ENCODE measurements at places on chromosomes 2 and 18.

- no peak for DNase-seq
These were observed 108.4 kb downstream of the MRO start for GRCh38 chr18:50711386-50711785.

DNA sequence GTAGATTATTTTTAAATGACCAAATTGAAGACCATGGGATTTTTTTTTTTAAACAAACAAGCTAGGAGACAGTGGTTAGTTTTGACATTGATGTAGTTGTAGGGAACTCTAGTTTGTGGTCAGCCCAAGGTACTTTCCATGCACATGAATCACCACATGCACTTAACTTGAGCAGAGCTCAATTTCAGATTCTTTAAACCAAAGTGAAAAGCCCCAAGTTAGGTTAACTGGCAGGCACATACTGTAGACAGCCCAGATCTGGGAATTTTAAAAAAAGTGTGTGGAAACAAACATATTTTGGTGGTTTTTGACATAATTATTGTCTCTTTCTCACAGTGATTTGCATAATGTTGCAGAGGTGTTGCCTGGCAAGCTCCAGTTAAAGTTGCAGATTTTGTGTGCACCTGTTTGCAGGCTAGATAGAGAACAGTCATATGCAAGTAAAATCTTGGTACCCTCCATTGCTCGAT, 88.4 kb downstream of the BCL2L11 start:
- no peak for DNase-seq

GRCh38 chr2:660586-661359, 16.4 kb downstream of the TMEM18 start:
- DNase-seq = no peak

- no peak for DNase-seq
These were observed 208.4 kb upstream of the COL3A1 start for GRCh38 chr2:188765522-188766470.

- DNase-seq = no peak
These were observed 33.0 kb downstream of the GALNT5 start for GRCh38 chr2:157290525-157290924.

DNA sequence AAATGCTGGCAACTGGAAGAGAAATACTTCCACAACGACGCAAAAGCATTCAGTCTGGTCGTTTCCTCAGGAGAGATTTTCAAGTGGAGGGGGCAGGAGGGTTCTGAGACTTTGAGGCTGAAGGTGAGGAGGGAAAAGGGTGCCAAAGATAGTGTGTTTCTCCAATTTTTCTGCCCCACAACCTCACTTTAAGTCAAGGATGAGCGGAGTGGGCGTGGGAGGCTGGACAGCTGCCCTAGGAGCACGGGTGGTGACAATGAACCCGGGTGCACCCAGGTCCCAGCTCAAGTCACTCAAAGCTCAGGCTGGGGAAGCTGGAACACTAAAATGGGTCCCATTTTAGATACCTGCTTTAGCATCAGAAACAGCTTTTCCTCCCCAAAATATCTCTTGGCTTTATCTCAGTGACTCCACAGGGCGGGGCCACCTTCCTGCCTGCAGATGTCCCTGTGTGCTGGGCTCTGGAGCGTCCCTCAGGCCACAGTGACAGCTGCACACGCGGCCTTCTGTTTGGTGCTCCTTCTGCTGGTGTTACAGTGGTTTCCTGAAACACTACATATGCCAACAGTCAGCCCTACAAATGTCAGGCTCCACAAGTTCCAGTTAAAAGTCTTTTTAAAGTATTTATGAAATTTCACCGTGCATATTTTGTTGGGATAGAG, 1.4 kb upstream of the MBP start:
- DNase-seq = no peak

- DNase-seq = no peak
These were observed 328.6 kb downstream of the CNTNAP5 start for GRCh38 chr2:124353656-124354055.

GRCh38 chr2:45543257-45543656, 67.8 kb downstream of the SRBD1 start:
- no peak for DNase-seq

DNA sequence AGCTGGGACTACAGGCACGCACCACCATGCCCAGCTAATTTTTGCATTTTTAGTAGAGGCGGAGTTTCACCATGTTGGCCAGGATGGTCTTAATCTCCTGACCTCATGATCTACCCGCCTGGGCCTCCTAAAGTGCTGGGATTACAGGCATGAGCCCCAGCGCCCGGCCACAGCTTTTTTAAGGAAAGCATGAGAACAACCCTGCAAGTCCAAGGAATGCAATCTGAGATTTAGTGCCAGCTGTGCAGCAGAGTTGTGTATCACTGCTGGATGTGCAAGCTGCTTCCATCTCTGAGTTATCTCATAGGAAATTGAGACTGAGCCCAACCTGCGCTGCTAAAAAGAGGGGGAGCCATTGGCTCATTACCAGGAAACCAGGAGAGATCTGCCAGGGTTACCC, 399.9 kb upstream of the CYRIA start:
- no peak for DNase-seq

DNA sequence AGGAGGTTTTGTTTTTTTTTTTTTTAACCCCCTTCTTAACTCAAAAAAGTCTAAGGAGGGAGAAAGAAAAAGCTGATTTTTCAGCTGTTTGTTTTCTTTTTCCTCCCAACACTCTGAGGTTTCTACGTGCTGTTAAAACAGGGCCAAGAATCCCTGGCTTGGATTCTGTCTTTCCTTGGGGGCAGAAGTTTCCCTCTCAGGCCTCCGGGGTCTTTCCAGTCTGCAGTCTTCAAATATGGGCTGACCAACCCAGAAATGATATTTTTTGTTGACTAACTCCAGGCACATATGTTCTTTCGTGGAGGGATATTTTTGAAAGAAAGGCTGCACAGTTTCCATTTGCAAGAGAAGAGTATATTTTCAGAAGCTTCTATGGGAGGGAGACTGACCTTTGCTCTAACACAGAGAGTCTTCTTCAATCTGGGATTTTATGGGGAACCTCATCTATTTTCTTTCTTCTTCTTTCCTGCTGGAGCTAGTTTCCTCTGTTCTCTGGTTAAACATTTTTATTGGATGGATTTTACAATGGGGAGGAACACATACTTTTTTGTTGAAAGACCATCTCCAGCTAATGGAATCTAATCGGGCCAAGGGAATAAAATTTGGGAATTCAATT, 93.3 kb upstream of the SPRED2 start:
- DNase-seq = no peak

- no peak for DNase-seq
These were observed 433 bp downstream of the SH3RF3 start for GRCh38 chr2:109129356-109129920.

DNA sequence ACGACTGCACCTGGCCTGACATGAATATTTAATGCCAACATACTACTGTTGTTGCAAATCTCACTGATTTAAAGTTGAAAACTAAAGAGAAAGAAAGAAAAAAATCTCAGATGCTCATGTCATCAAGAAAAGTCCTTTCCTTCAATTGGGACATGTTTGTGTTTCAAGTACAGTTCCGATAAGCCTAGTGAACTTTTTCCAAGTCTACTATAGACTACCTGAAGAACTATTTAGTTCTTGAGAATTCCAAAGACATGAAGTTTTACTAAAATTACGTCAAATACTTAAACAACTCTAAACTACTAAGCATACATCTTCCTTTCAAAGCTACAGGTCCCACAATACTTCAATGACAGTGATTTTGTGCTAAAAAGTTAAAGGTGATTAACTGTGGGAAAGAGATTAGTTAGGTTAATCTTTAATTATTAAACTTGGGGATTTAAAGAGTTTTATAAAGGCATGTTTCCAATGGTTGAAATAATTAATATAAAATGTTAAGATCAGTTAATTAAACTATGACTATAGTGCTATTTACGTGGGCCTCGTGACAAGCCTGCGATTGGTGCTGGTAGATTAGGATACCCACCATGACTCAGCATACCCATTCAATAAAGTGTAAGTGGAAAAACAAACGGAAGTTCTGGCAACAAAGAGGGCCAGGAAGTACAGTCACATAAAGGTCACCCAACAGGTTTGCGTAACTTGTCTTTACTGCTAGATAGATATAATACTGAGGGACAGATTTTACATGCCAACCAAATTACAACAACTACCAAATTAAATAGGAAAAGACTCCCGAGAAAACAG, 55.5 kb downstream of the SEPTIN10 start:
- DNase-seq = no peak

DNA sequence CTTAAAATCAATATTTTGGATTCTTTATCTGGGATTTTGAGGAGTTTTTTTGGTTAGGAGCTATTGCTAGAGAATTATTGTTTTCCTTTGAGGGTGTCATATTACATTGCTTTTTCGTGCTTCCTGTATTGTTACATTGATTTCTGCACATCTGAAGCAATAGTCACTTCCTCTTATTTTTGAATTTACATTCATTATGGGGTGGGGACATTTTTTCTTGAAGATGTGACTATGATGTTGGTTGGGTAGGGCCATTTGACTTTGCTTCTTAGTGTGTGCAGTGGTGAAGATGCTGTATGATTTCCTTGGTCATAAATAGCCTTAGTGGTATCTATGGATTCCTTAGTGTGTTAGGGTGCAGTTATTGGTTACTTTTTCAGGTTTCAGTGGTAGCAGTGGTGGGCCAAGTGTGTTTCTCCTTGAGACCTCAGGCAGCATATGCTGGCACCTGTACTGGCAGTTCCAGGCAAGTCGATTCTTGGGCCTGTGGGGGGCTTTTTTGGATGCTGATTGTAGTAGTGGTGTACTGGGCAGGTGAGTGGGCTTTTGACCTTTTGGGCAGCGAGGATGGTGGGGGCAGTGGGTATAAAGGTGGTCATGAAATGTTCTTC, 61.8 kb downstream of the ARHGAP25 start:
- DNase-seq = no peak

DNA sequence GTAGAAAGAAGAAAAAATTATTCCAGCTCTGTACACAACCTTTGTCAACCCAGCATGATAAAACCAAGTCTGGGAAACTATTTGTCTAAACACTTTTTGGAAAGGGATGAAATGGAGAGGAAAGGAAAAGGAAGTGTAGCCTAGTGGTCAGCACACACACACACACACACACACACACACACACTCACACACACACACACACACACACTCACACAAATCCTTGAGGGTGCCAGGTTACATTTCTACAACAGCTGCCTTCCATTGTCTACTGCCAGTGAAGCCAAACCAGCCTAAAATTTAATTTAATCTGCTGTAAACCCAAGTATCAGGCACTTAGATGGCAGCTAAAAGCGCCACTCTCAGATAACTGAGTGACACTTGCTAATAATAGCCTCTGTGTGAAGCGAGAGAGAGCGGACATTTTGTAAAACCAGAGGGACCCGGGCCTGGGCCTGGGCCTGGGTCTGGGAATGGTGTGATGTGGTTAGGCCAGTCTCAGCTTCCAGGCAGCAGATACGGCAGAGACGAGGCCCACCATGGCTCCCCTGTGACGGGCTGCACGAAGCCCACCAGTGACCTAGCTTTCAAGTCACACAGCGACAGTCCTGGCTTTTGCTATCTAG, 32.4 kb downstream of the BCL11A start:
- DNase-seq = no peak

DNA sequence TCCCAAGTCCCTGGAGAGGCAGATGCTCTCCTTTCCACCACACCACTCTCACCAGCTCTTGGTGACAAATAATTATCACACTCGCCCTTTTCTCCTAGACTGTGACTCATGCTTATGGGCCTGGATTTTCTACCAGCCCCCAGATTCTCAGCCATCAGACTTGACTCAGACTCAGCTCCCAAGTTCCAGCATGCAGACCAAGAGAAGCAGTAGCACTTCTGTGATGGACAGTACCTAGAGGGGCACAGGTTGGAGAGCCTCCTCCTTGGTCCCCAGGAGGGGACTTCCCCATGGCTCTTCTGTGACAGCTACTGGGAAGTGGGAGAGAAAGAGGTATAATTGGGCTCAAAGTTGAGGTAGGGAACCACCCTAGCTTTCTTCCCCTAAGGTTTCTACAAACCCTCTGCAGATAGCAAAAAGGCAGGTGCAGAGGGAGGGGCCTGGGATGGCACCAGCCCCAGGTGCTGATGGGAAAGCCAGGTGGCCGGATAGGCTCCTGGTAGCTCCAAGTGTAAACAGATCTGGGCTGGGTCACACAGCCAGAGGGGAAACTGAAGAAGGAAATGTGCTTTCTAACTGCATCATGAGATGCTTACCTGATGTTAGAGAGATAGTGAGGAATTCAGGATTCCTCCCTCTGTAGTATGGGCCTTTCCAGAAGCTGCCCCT, 4.1 kb downstream of the TCF23 start:
- DNase-seq = no peak

GRCh38 chr2:38178556-38179419, 102.8 kb upstream of the CYP1B1 start:
- no peak for DNase-seq

- no peak for DNase-seq
These were observed 145.4 kb downstream of the NBAS start for GRCh38 chr2:15415748-15416147.

DNA sequence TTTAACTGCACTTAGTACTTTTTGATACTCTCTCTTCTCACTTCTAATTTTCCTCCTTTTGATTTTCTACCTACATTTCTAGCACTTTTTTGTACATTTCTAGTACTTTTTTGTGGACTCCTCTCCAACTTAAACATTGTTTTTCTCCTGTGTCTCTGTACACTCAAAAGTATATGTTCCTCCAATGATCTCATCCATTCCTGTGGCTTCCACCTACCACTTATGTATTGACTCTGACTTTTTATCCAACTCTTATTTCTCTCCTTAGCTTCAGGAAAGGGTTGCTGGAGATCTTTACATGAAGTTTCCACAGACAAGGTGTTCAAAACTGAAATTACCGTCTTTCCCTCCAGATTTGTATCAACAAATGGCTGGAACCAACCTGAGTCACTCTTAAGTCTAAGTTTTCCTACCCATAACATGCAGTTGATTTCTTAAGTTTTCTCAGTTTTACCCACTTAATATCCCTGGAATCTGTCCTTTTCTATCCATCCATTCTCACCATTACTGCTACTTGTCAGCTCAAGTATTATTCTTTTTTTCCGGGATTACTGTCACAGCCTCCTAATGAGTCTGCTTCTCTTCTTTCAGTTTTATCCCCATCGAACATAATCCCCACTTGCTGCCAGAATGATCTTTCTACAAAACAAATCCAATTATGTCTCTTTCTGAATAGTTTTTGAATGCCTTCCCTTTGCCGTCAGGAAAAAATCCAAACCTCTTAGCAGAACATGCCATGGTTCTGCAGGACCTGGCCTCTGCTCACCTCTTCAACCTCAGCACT, 22.6 kb upstream of the PELI1 start:
- no peak for DNase-seq

- no peak for DNase-seq
These were observed 60.4 kb upstream of the RNF152 start for GRCh38 chr18:61953161-61953560.

GRCh38 chr18:9362869-9363268, 28.3 kb downstream of the TWSG1 start:
- DNase-seq = no peak
